ENCODE measurements at places on chromosomes 12 and 14.

DNA sequence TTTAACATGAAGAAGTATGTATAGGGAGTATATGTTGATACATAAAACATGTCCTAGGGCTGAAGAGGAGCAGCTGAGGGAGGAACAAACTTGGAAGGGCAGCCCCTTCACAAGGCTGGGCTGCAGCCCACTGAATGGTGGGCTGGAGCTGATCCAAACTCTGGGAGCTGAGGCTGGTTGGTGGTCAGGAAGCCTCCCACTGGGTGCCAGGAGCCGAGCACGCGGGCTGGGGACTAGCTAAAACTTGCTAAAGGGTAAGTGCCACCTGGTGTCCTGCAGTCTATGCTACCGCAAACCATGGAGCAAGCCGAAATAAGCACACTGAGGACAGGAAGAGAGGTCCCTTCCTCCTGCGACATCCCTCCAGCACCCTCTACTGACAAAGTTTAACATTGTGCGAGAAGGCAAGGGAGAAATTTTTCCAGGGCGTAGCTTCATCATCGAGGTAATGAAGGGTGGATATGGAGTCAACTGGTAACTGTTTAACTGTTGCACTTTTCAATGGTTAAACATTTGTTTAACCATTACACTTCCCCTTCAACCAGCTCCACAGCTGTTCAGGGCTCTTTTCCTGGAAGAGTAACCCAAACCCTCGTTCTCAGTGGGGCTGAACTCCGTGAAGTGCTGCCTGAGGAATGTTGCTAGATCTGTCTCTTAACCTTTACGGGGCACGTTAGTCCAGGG lies 42.2 kb downstream of the EGLN3 start:
- DNase-seq: no peak

- DNase-seq: no peak
Measured at GRCh38 chr14:36438883-36439282, 81.1 kb downstream of the NKX2-1 start.

DNA sequence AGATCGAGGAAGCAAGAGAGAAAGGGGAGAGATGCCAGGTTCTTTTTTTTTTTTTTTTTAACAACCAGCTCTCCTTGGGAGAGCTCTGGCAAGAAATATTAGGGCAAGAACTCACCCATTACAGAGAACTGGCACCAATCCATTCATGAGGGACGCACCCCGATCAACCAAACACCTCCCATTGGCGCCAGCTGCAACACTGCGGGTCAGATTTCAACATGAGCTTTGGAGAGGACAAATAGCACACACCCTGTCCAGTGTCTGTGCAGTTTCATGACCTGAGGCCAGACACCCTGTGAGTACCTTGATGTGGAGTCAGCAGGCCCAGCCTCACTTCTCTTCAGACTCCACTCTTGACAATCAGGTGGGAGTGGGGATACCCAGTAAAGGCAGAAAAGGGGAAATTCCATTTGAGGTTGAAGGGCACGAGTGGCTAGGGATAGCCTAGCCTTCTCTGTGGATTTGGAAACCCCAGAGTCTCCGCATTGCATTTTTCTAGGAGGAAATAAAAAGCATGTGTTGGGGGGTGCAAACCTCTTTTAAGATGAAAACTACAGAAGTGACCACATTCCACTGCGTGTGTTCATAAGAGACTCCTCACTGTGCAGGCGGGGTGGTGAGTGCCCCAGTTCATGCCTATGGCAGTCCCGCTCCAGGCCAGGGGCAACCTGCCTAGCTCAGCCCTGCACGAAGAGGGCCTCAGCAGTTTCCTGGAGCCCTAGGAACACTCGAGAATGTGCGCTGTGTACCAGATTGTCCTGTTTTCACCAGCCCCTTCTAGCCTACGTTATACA lies 42.4 kb upstream of the GPATCH2L start:
- no peak for DNase-seq

GRCh38 chr14:42174357-42174756 lies 567.7 kb downstream of the LRFN5 start:
- no peak for DNase-seq

- DNase-seq: no peak
Measured at GRCh38 chr12:98741556-98742265, 96.6 kb downstream of the APAF1 start.

- DNase-seq: no peak
Measured at GRCh38 chr14:22981090-22981875, 1.1 kb downstream of the AJUBA start.

DNA sequence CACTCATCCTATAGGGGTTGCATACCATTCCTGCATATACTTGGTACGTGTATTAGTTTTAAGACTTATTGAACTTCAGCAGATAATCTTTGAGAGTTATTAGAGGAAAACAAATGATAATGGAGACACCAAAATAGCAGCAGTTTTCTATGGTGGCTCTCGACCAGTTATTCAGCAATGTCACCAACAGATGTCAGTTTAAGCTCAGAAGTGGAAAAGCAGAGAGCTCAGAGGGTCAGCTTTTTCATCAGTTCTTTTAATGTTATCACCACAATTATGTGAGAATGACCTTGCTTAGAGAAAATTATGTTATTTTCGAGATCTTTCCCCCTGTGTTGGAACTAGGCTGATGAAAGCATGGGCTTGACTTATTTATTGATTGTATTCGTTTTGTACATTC lies 32.0 kb downstream of the PTPN11 start:
- no peak for DNase-seq

DNA sequence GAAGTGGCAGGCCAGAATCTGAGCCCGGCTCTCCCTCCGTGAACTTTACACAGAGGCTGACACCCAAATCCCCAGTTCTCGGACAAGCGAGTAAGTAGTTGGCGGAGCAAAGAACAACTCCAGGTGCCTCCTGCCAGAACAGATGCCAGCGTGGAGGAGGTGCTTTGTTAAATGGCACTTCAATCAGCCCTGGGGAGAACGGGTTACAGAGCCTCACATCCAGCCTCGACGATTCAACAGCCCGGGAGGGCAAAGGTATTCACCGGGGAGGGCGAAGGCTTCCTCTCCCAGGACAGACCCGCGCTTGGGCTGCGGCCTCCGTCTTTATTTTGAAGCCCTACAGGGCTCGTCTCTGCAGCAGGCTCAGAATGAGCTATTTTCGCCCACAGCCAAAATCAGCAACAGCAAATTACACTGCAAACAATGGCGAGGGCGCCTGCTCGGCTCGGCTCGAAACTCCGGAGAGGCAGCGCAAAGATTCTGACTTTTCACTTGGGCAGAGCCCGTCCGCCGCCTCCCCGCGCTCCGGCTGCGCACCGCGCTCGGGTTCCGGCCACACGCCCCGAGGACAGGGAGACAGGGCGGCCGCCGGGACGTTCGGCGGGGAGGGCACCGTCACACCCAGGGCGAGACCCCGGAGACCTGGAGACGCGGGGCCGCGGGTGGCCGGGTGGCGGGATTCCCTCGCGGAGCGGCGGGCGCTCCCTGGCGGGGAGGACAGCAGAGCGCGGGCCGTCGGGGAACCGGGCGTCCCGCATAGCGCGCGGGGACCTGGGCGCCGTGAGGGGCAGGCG lies 811 bp downstream of the TMCC3 start:
- DNase-seq: peak; percentile 50

GRCh38 chr12:79370021-79370420 lies 320.7 kb downstream of the PAWR start:
- no peak for DNase-seq

- DNase-seq: peak; percentile 61
Measured at GRCh38 chr14:54728700-54729527, 162.0 kb downstream of the SAMD4A start.

DNA sequence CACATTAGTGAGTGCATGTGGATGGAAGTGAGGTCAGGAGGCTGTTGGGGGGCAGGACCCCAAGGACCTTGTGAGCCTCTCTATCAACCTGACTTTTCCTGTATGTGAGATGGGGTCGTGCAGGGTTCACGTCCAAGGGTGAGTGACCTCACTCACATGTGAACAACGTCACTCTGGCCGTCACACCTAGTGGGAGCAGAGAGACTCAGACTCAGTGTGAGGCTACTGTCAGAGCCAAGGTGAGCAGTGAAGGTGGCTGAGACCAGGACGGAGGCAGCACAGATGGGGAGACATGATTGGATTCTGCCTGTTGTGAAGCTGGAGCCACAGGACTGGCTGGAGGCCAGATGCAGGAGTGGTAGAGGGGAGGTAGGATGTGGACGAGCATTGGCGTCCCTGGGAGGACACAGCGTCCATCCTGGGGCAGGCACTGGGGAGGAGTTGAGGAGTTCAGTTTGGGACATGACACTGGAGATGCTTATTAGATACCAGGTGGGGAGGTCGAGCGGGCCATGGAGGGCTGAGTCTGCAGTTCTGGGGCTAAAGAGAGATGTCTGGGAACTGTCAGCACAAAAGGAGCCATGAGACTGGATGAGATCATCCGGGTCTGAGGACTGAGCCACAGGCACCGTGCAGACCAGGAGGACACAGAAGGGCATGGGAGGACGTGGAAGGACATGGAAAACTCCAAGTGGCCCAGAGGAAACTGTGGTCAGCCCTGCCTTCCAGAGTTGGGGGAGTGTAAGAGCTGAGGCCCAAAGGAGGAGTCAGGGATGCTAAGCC lies 92.8 kb downstream of the LGMN start:
- DNase-seq: no peak

GRCh38 chr12:13198876-13199275 lies 2.4 kb downstream of the EMP1 start:
- peak; percentile 80 for DNase-seq

- no peak for DNase-seq
Measured at GRCh38 chr14:50524060-50524459, 8.3 kb downstream of the MAP4K5 start.

- DNase-seq: no peak
Measured at GRCh38 chr12:75212072-75212471, 2.4 kb upstream of the KCNC2 start.

GRCh38 chr12:67437011-67437410 lies 167.9 kb downstream of the CAND1 start:
- no peak for DNase-seq

GRCh38 chr12:2173971-2174370 lies 121.2 kb downstream of the CACNA1C start:
- DNase-seq: no peak

GRCh38 chr14:76090616-76091391 lies 60.9 kb upstream of the GPATCH2L start:
- peak; percentile 10 for DNase-seq

GRCh38 chr12:120759591-120760348 lies 34.1 kb downstream of the ACADS start:
- DNase-seq: no peak

DNA sequence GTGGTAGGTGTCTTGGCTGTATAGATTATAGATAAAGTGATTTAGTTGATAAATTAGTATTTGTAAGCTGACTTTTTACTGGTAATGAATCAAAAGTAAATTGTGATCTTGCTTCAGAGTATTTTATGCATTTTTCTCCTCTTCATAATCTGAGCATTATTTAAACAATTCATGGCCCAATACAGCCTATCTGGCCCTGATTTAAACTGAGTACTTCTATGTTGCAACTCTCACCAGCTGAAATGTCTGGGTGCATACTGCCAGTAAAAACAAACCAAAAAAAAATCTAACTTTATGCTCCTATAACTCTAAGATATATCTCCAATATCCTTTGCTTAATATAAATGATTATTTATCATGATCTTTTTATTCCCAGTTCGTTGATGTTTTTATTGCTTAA lies 86.6 kb downstream of the MIA2 start:
- peak; percentile 30 for DNase-seq

DNA sequence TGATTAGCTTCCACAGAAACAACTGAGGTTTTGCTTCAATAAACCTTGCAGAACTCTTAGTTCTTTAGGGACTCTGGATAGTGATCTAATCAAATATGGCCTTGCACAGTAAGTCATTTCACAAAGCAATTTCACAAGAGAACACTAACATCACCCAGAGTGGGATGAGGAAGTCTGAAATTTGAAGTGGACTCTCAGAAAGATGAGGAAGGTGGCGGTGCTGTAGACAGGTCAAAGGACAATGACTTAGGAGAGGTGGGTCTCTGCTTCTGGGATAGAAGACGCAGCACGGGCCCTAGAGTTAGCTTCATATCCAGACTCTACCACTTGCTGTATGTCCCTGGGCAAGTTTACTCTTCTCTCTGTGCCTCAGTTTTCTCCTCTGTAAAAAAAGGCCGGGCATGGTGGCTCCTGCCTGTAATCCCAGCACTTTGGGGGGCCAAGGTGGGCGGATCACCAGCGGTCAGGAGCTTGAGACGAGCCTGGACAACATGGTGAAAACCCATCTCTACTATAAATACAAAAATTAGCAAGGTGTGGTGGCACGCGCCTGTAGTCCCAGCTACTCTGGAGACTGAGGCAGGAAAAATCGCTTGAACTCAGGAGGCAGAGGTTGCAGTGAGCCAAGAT lies 18.9 kb downstream of the FOS start:
- DNase-seq: no peak

- no peak for DNase-seq
Measured at GRCh38 chr12:45938566-45938965, 51.8 kb downstream of the SCAF11 start.

DNA sequence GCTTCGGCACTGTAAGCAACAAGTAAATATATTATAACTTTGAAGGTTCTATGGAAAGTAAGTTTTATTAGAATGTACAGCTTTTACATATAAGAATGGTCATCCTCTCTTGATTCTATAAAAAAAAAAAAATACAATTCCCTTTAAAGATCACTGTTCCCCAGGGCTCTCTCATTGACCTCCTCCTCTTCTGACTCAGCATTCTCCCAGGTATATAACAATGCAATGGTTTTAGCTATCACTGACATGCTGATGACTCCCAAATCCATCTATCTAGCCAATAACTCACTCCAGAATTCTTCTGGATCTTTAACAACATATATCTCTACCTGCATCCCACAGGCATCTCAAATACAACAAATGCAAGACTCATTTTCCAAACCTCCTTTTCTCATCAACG lies 62.7 kb downstream of the EEA1 start:
- DNase-seq: no peak

DNA sequence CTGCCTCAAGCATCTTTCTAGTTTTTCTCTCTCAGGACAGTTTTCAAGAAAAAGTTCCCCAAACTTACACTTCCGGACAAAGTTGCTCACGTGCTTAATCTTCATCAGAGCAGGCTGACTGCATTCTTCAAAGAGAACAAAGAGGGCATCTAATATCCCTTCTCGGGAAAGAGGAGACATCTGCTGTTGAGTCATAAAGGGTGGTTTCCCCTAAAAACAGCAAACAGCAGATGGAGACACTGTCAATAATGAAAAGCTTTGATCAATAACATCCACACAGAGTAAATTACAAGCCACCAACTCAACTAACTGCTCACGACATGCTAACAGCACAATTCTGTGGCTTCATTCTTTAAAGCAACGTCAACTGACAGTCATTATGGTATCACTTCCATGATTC lies 8.1 kb downstream of the CIT start:
- DNase-seq: peak; percentile 9

DNA sequence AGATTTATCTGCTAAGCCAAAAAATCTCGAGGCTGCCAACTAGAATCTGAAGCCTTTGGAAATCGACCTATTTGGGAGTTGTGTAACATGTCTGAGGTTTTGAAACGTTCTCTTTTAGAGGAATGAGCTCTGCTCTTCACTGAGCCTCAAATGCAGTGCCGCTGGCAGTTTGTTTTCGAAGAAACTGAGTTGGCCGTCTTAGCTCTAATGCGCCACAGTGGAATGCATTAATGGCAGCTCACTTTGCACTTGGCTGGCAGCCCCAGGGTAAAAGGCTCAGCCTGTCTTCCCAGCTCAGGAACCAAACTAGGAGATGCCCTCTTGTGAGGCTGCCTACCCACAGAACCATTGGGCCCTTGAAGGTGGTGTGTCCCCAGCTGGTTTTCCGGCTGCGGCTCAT lies 53.8 kb downstream of the SFSWAP start:
- DNase-seq: no peak
